Dermis microvascular lymphatic vessel endothelial cell (primary cell): ENCODE measurements at places on chromosomes 3 and 15.
A peak's percentile ranks its signal among the peaks of the same experiment; 100 is the strongest.

- no peak for DNase-seq
Observed at GRCh38 chr3:186609247-186609868, 3.5 kb upstream of the AHSG start.

- peak; percentile 73 for DNase-seq
Observed at GRCh38 chr3:187679638-187680396, 9.6 kb upstream of the SST start.

GRCh38 chr3:72340476-72341379, 507.5 kb downstream of the SHQ1 start:
- DNase-seq = no peak

- DNase-seq = no peak
Observed at GRCh38 chr3:116165135-116165534, 280.2 kb downstream of the LSAMP start.

- no peak for DNase-seq
Observed at GRCh38 chr3:141305436-141305835, 62.9 kb upstream of the ZBTB38 start.
